ENCODE measurements at places on chromosomes 3 and 15.

- peak; percentile 5 for DNase-seq
These were observed 11.7 kb downstream of the TF start for GRCh38 chr3:133757701-133758567.

- no peak for DNase-seq
These were observed 8.5 kb upstream of the FGD5 start for GRCh38 chr3:14810070-14810791.

- no peak for DNase-seq
These were observed 57.1 kb downstream of the LMLN start for GRCh38 chr3:198017090-198017489.

DNA sequence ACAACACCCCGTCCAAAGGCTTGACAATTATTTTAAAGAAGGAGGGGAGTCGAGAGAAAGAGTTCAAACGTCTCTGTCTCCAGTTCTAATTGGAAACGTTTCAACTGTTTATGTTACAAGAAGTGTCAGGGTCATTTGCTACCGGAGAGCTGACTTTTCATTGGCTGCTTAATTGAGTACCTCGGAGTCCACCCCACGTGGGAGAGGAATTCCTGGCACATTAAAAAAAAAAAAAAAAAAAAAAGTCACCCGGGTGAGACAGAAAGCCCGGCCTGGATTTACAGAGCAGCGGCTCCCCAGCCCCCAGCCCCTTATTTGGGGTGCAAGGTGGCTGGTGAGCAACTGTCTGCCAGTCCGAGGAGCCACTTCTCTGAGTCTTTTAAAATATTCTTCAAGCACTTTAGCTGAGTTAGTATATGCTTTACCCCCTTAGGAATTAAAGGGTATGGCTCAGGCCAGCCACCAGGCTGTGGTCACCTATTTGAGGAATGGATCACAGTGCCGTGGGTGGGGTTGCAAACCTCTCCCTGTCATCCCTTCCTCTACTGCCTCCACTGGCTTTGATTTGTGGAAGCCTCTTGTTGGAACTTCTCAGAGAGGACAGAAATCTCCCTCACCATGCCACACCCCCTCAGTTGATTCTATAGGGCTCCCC, 3.9 kb upstream of the TLE3 start:
- DNase-seq = no peak

DNA sequence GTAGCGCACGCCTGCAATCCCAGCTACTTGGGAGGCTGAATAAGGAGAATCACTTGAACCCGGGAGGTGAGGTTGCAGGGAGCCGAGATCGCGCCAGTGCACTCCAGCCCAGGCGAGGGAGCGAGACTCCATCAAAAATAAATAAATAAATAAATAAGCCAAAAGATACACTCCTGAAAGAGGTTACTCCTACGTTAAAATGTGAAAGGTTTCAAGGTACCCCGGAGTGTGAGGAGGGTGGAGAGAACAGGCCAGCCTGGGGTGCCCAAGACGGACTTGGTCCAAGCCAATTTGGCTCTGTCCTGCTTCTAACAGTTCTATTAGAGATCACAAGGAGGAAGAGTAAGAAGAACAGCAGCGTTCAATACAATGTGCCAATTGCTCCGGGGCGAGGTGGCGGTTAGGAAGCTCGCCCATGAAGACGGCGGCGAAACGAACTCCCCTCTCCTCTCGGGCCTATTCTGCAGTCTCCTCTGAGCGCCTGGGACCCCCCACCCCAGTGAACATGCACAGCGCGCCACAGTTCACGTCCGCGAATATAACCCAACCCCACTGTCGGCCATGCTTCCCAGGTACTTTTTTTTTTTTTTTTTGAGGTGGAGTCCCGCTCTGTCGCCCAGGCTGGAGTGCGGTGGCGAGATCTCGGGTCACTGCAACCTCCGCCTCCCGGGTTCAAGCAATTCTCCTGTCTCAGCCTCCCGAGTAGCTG, 942 bp downstream of the ELP6 start:
- peak; percentile 25 for DNase-seq

Measured in activated CD4-positive, alpha-beta T cell treated with anti-CD3 and anti-CD28 coated beads, Interleukin-2, Interleukin-6, amounts not matched to agents 100 ng/mL and 50 ng/mL, durations not matched to agents 16 hours and 8 hours (primary cell).